ENCODE measurements at places on chromosomes 2 and 18.

DNA sequence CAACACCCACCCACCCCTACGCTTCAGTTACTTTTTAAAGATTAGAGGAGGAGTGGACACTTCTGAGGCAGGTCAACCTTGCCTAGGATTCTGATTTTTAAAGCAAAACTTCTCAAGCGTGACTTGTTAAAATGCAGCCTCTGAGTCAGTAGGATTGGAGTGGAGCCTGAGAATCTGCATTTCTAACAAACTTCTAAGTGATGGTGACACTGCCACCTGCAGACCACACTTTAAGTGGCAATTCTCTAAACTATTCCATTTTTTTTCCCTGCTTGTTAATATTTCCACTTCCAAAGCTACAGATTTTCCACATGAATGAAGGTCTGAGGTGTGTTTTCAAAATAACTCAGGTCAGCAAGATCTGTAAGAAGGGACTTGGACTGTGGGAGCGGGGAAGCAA is 171.1 kb upstream of the CCDC150 start:
- no peak for DNase-seq

DNA sequence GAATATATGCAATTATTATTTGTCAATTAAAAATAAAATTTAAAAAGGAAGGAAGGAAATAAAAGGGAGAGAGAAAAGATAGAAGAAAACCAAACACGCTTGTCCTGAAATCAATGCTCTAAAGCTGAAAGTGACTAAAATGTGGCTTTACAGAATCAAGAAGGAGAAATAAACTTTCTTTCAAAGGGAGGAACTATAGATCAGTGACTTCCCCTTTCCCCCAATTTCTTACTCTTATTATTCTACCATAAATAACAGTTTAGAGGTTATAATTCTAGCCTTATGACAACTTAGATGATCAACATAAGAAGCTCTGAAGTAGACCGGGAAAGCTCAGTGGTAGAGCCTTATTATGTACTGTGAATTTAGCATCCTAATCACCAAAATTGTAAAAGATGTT is 122.5 kb downstream of the ARHGAP15 start:
- no peak for DNase-seq

DNA sequence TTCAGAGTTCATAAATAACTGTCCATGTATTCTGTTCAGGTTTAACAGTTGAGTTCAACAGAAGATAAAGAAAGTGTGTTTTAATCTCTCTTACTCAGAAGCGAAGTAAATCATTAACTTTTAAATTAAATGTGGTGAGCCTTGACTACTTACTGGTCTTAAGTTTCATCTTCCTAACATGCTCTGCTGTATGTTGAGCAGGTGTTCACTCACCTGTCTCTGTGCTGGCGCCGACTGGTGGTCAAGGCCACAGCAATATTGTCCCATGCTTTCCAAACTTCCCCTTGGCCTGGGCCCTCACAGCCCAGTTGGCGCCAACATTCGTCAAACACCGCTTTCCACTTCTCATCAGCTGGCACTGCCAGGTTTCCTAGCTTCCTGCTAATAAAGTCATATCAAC is 17.0 kb upstream of the MPP4 start:
- DNase-seq, result no peak

DNA sequence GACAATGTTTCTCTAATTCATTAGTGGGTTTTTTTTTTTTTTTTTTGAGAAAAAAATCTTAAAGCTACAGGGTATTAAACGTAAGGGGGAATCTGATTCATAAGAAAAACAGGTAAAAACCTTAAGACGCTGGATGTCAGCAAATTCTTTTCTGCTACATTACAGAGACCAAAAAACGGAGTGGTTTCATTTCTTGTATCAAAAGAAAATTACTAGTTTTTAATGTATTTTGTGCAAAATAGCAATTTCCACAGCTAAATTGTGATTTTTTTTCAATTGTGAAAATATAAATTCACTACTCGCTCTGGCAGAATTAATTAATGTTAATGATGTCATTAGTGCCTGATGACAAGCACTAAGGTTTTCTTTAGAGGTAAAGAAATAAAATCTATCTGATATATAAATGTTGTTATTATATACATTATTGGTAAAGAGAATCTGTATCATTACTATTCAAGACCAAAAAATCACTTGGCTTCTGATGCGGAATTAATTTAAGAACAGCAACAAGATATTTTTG is 9.9 kb downstream of the OTX1 start:
- no peak for DNase-seq

DNA sequence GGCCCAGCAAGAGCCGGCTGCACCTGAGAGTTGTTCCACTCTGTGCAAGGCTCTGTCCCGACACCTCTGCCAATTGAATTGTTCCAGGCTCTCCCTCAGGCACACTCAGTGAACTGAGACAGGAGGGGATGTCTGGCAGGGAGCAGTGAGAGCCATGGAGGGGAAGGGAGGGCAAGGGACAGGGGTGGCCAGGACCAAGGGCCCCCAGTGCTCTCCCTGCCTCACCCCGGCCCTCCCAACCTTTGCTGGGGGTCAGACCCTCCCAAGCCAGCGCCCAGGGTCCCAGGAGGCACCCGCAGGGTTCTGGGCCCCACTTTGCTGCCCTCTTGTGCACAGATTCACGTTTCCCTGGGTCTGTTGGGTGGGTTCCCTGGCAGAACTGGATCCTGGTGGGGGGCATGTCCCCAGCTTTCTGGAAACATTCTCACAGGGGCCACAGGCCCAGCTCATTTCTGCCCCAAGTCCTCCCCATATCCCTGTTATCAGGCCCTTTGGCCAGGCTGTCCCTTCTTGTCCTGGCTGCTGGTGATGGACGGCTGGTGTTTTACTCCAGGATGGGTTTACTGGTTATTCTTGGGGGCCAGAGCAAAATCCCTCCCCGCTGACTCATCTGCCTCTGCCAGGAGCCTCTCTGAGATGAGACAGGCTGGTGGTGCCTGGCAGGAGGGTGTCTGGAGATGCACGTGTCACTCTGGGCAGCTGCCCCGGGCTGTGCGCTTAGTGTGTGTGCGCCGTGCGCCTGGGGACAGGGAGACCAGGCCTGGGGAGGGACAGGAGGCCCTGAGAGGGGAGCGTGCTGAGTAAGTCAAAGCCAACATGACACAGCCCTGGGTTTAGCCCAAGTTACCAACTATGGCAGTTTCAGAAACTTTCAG is 136.5 kb upstream of the CTDP1 start:
- DNase-seq, result no peak

DNA sequence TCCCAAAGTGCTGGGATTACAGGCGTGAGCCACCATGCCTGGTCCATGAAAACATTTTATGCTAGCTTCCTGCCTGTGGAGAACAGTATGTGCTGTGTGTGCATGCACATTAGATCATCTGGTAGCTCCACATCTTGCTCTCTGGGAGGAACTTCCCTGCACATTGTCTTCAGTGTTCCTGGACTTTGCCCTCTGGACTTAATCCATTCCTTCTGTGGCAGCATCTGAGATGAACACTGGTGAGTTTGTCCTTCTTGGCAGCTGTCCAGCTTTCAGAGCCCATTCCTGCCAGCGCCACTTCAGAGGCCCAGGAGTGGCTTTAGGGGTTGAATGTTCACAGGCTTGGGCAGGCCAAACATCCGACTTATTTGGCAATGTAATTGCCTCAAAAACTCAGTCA is 65.2 kb downstream of the POU3F3 start:
- no peak for DNase-seq

- no peak for DNase-seq
Observed at GRCh38 chr2:20384953-20385352, 34.3 kb upstream of the PUM2 start.

GRCh38 chr2:172080641-172081220 is 4.6 kb upstream of the DLX1 start:
- no peak for DNase-seq

DNA sequence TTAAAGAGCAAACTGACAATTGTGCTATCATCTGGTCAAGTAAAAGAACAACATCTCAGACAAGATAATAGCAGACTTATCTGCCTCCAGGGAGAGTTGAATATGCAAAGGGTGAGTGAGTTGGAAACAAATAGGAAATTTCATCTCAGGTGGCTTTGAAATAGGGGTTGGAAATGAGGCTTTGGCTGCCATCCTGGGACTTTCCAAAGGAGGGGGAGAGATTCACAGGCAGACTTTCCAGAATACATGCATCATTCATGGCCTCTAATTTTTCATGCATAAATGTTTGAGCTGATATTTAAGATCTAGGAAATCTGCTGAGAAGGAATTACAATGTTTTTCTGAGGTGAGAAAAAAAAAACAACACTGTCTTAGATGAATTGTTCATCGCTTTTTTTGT is 300.5 kb downstream of the ALK start:
- DNase-seq, result no peak

- DNase-seq, result no peak
Observed at GRCh38 chr18:58534535-58535301, 94.2 kb downstream of the ALPK2 start.

DNA sequence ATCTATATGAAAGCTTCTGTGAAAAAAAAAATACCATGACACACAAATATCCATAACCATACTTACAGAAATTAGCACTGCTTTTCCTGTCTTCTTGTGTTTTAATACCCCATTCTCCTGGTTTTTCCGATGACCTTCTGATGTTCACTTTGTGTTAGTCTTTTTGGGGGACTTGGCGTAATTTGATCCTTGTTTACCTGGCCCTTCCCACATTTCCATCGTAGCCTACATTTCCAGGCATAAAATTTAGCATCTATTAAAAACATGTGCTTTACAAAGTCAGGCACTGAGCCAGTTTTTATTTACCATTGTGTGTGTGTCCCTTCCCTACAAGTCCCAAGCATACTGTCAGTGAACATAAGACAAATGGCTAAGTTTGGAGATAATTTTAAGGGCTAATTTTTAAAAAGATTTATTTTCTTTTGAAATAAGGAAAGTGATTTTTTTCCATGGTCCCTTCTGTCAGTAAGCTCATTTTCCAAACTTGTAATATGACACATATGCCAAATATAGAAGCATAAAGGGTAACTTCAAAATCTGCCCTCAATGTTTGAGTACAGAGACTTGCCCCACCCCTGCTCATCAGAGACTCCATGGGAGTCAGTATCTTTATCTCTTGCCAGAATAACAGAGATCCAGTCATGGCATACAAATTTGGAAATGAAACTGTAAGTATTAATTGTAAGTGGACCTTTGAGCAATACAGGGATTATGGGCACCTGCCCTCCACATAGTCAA is 27.3 kb downstream of the SESTD1 start:
- DNase-seq, result no peak

GRCh38 chr2:189585226-189585756 is 4.7 kb upstream of the SLC40A1 start:
- DNase-seq, result no peak

- no peak for DNase-seq
Observed at GRCh38 chr2:163675388-163675787, 60.4 kb downstream of the FIGN start.

- no peak for DNase-seq
Observed at GRCh38 chr2:46181306-46181705, 115.9 kb upstream of the EPAS1 start.

- no peak for DNase-seq
Observed at GRCh38 chr2:223941579-223942277, 3.4 kb downstream of the WDFY1 start.

DNA sequence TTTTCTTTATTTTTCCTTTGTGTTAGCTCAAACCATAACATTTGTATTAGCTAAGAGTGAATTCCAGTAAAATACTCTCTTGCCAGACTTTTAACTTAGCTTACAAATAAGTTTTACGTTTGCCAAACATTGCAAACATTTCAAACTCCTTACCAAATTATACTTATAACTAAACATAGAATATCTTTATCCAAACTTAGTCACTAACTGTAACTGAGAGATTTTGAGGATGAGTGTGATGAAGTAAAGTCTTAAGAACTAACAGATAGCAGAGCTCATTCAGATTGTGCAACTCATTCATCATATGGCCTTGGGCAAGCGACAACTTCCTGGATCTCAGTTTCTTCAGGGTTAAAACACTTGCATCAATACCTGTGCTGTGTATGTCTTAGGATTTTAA is 533.7 kb downstream of the TDRD15 start:
- no peak for DNase-seq

DNA sequence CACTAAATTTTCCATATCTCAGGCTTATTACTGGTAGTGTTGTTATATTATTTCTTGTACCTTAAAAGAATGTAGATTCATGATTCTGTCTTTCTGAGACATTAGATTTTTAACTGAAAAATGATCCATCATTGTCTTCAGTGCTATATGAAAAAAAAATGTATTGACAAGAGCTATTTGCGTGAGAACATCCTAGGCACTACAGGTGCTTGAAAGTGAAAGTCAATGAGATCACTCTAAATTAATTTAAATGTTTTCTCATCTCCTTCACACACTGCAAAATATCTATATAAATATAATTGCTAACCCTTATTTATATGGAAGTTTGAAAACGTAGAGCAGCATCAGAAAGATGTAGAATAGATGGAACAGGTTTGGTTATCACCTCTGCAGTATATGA is 684.6 kb downstream of the TRIB2 start:
- no peak for DNase-seq

DNA sequence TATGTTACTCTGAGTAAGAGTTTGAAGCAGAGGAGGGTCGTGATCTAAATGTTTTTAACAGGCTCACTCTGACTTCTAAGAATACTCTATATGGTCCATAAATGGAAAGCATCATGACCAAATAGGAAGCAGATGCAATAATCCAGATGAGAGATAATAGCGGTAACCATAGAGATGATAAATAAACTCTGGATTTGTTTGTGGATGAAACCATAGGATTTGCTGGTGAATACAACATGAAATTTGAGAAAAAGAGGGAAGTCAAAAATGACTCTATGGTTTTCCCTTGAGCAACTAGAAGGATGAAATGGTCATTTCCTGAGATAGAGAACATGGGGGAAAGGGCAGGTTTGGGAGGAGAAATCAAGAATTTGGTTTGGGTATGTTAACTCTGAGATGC is 3.9 kb downstream of the HEATR5B start:
- no peak for DNase-seq

GRCh38 chr2:239197146-239197545 is 203.7 kb downstream of the HDAC4 start:
- DNase-seq, result no peak

All from effector CD4-positive, alpha-beta T cell (primary cell).